Pulmonary artery endothelial cell (primary cell): ENCODE measurements at places on chromosomes 3 and 15. TPM values are rescaled to one million over a fixed set of nuclear protein-coding genes. Genes with fewer than 3 reads are reported as not detected.

- DNase-seq: no peak
These were observed 474.7 kb upstream of the IL12A start for GRCh38 chr3:159513867-159514380.

DNA sequence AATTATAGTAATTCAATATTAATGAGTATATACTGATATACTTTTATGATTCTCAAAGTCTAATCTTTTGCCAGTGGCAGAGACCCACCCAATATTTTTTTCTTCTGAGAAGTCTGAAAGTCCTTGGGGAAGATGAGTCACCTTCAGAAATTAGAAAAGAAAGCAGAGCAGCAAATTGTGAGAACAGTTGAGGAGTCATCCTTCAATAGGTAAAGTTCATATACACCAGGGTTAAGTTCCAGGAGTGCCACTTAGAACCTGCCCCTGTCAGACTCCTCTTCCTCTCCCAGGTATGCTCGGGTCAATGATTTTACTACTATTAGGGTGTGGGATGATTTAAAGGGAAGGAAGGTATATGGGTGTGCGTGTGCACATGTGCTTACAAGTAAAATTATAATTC, 7.1 kb downstream of the CLRN1 start:
- DNase-seq: no peak

- peak; percentile 2 for DNase-seq
These were observed 106.3 kb downstream of the ZBTB20 start for GRCh38 chr3:115040673-115041286.

DNA sequence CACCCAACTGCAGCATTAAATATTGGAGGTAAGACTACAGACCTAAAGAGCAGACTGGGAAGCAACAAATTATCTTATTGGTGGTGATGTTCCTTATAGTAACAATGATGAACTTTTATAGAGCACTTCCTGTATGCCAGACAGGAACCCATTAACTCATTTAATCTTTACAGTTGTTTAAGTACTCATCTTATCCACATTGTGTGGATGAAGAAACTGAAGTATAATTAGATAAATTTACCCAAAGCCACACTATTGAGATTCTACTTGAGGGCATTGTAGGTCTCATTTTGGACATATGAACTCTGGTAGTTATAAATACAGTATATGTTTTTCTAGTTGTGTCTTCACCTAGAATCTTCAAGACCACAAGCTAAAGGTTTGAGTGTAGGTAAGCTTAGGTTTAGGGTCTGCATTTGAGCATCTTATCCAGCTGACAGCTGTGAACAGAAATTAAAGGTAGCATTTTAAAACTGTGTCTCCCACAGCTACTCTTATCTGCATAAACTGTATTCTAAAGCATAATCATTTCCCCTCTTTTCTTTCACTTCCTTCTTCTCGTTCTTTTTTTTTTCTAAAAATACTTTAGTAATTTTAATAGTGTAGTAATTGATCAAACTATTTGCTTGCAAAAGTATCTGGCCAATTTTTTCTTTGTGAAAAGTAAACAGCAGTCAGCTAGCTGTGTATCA, 138.2 kb downstream of the UBE2E2 start:
- DNase-seq: no peak

DNA sequence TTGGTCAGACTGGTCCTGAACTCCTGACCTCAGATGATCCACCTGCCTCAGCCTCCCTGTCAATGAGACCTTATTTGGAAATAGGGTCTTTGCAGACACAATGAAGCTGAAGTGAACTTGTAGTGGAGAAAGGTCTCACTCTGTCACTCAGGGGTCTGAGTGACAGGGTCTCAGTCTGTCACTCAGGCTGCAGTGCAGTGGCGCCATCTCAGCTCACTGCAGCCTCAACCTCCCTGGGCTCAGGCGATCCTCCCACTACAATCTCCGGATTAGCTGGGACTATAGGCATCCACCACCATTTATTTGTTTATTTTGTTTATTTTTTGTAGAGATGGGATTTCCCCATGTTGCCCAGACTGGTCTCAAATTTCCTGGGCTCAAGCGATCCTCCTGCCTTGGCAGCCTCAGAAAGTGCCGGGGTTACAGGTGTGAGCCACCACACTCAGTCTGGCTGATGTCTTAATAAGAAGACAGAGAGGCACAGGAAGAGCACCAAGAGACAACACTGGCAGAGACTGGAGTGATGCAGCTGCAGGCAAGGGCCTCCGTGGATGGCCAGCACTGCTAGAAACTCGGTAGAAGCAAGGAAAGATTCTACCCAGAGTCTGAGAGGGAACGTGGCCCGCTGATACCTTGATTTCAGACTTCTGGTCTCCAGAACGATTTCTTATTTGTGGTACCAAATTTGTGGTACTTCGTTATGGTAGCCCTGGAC, 26.2 kb upstream of the RAF1 start:
- no peak for DNase-seq

GRCh38 chr3:72797773-72798543, 50.3 kb downstream of the SHQ1 start:
- DNase-seq: no peak

Gene UACA
- 84.9 and 152 TPM in 2 replicates for total RNA-seq

Gene CPB1
- not detected in 2 replicates for total RNA-seq
